Suppressor macrophage treated with lipopolysaccharide for 4 hours (primary cell): ENCODE measurements at places on chromosomes 2 and 18.
A peak's percentile ranks its signal among the peaks of the same experiment; 100 is the strongest.

DNA sequence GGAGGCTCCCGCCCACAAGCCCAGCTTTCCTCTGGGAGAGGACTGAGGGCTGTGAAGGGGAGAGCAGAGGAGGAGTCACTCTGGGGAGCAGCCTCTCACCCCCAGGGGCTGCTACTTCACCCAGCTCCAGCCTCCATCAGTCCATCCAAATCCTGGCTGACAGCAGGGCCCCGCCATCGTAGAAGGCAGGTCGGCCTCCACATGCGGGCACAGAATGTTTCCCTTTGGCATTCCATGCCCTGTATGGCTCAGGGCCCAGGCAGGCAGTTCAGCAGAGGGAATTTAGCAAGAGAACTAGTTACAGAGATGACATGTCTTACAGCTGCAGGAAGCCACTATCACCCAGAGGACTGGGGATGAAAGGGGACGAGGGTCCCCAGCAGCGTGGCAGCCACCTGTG is 6.4 kb upstream of the ODC1 start:
- no peak for DNase-seq

DNA sequence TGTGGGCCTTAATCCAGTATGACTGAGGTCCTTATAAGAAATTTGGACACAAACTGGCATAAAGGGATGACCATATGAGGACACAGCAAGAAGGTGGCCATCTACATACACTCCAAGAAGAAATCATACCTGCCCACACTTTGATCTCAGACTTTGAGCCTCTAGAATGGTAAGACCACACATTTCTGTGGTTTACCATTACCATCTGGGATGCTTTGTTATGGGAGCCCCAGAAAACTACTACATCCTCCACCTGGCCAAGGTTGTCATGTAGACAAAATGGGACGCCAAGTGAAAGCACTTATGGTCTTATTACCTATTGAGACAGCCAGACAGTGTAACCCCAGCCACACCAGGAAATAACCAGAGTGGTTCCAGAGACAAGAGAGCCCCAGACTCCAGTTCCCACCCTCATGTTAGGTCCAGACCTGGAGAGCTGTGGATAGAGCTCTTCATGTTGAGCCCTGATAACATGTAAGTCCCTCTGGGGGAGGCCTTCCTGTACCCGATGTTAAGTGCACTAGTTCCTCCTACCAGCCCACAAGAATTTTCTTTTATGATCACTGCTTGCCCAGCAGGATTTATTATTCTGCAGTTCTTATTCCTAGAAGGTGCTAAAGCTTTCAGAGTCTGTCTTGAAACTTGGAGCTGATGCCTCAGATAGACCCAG is 4.6 kb upstream of the ADD2 start:
- DNase-seq: no peak

GRCh38 chr2:46170611-46171350 is 126.4 kb upstream of the EPAS1 start:
- no peak for DNase-seq

DNA sequence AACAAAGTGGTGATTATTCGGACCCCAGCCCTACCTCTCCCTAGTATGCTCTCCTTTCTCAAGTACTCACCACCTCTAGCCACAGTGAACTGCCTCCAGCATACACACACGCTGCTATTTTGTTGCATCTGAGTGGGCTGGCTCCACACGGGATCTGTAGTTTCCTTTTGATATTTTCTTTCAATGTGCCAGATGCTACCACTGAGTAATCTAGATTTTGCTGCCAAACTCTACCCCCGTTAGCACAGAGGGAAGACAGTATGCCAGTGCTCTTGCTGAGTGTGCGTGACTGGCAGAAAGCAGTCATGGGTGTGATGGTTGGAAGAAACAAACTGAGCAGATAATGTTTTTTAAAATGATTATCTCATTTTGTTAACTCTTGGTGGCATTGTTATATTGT is 11.6 kb downstream of the CFLAR start:
- DNase-seq: peak; percentile 90

GRCh38 chr2:11537951-11538350 is 4.1 kb downstream of the GREB1 start:
- DNase-seq: no peak

- no peak for DNase-seq
These were observed 30.9 kb upstream of the COL5A2 start for GRCh38 chr2:189210250-189211087.

DNA sequence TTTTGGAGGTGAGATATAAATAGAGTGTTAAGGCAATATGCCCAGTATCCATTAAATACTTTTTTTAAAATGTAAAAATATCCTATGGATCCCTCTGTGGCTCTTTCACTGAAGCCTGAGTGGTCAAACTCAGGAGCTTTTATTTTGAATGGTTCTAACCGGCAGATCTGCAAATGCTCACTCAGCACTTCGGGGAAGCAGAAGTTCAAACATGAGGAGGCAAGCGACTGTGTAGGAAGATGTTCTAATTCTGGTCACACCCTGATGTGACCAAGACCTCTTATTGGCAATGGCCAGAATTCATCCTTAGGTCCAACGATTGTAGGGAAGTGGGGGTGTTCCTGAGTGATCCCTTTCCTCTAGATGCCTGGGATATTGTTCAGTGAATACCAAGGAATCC is 168.8 kb downstream of the CDCA7 start:
- DNase-seq: peak; percentile 76

DNA sequence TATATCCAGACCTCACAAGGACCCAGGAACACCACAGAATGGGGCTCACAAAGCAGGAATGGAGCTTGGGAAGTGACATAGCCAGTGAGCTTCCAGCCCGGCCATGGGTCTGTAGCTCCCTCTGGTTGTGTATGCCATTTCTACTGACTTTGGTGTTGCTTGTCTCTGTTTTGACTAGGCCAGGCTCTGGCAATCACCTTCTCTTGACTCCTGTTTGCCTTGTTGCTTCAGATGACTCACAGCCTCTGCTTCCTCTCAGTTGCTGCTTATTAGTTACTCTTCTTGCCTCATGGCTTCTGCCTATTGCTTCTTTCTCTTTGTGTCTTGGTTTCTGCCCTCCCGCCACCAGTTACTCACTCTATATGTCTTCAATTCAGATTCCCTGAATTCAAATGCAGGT is 15.8 kb upstream of the IER3IP1 start:
- DNase-seq: peak; percentile 37

DNA sequence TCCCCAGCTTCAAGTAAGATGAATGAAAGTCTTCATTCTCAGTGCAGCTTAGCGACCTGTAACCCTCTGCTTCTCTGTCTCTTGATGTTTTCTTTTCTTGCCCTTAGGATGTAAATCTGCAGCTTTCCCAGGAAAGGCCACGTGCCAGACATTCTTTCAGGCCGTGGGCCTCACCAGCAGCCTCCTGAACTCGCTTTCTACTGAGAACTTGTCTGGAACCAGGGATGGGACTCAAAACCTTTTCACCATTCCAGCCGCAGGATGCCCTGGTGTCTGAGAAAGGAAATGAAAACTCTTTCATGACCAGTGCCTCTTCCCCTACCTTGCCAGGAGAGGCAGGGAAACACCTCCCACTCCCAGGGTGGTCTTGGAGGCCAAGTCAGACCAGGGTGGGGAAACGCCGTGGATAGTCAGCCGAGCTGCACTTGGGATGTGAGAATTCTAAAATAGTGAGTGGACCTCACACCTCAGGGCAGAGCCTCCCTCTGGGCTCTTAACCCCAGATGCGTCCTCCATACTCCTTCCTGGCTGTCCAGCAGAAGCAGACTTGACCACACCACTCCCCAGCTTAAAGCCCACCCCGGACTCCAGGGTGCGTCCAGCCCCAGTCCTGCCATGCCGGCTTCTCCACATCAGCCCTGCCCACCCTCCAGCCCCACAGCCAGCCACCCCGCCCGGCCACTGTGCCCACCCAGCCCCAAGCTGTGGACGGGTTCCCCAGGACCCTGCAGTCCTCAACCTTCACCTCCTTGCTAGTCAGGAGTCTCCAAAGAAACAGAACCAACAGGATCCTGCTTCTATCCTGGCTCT is 115.5 kb downstream of the TWIST2 start:
- DNase-seq: no peak

DNA sequence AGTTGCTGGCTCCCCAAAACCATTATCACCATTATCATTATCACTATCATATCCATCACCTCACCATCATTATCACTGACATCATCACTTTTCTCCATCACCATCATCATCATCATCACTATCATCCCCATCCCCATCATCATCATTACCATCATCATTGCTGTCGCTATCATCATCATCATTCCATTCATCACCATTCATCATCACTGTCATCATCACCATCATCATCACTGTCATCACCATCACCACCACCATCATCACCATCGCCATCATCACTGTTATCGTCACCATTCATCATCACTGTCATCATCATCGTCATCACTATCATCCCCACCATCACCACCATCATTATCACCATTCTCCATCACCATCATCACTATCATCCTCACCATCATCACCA is 9.0 kb downstream of the HPCAL1 start:
- DNase-seq: peak; percentile 12

DNA sequence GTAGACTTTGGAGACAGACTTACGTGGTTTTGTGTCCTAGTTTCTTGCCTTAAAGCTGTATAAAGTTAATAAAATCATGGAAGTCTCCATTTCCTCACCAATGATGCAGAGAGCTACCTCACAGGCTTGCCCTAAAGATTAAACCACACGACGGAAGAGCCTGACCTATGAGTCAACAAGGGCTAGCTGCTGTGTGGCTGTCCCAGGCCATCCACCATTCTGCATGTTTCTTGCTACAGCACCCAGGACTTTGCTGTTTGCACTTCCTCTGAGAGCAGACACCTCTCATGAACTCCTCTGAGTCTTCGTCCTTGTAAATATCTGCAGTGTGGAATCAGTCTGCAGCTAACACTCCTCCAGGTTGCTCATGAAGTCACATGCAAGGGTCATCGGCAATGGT is 160.0 kb upstream of the TRIB2 start:
- DNase-seq: peak; percentile 76

- DNase-seq: no peak
These were observed 43.9 kb downstream of the LBH start for GRCh38 chr2:30275256-30275655.

DNA sequence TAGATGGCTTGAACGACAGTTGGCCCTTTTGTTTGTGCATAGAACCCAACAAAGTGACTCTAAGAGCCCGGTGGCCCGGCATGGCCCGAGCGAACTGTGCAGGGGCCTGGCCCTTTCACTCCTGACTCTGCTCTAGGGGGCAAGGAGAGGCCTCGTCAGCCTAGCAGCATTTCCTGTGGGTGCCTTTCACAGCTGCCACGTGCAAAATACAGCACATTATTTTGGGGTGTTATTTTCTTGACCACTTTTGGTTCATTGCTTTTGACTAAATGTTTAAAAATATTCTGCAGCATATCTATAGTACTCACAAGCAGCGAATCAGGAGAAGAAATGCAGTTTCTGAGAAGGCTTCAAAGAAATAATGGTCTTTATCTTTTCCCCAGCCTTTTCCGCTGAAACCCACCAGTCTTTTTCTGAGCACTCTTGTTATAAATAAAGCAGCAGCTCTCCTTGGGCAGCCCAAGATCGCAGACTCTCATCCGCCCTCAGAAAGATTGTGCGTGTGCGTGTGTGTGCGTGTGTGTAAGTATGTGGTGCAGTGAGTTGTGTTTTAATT is 31.3 kb downstream of the DGKD start:
- no peak for DNase-seq

- no peak for DNase-seq
These were observed 141.5 kb downstream of the B3GNT2 start for GRCh38 chr2:62337403-62337802.
